ENCODE measurements at places on chromosomes 5 and 9.

DNA sequence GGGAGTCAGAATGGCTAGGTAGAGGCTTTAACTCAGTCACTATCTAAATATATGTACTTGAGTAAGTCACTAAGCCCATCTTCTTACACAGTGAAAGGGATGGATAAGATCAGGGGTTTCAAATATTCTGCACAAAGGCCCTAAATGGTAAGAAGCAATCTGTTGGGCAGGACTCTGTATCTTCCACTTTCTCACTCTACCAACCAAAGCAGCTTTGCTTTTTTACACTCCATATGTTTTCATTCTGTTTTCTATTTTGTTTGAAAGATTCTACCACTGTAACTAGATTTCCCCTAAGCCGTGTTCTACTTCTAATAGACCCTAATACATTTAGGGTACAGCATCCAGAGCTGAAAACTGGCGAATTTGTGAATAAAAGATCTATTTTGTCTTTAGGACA is 477.5 kb upstream of the NMUR2 start:
- no peak for DNase-seq

GRCh38 chr5:72093824-72094223 is 13.5 kb upstream of the MAP1B start:
- no peak for DNase-seq

DNA sequence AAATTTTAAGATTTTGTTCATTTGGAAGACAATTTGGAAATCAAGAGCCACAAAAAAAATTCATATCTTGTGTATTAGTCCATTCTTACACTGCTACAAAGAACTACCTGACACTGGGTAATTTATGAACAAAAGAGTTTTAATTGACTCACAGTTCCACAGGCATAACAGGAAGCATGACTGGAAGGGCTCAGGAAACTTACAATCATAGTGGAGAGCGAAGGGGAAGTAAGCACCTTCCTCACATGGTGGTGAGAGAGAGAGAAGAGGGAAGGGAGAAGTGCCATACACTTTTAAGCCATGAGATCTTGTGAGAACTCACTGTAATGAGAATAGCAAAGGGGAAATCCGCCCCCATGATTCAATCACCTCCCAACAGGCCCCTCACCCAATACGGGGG is 274.4 kb downstream of the KCNN2 start:
- no peak for DNase-seq

GRCh38 chr9:128485414-128485855 is 19.1 kb upstream of the GLE1 start:
- no peak for DNase-seq

- no peak for DNase-seq
These were observed 32.6 kb upstream of the SPTLC1 start for GRCh38 chr9:92147852-92148180.

DNA sequence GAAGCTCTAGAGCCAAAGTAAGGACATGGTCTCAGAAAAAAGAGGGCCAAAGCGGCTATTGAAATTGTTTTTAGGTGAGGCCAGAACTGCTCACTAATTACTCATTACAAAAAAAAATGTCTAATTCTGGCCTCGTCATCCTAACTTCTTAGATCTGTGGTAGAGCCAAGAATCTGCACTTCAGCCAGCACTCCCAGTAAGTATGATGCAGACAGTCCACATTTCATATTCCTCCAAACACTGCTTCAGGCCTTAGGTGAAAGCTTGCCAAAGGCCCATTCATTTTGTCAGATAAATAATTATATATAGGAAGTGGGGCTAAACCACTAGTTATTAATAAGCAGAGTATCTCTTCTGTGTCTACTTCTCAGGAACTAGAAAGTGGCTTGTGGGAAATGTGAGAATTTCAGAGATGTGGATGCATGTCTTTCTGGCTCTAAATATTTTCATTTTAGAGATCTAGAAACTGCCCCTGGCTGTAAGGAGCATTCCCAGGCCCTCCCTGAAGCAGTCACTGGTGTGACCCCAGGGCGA is 554.0 kb downstream of the TLE4 start:
- DNase-seq = no peak

GRCh38 chr9:92476962-92477361 is 5.3 kb downstream of the ASPN start:
- no peak for DNase-seq

- no peak for DNase-seq
These were observed 22.1 kb downstream of the NTRK2 start for GRCh38 chr9:84691634-84692033.
